ENCODE measurements at places on chromosomes 4 and X.

DNA sequence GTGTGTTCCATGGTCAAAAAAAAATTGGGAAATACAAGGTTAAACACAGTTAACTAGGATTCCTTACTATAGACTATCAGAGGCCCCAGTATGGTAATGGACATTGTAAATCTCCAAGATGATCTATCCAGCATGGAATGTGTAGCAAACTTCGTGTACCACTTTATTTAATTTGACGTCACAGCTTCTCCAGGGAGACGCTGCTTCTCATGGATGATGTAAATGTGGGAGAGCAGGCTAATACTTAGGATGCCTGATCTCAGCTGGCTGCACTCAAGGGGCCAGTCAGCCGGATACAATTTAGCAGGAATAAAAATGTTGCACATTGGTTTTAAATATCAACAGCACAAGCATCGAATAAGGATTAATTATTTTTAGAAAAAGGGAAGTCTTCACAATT, 111.7 kb upstream of the HPF1 start:
- no peak for DNase-seq

DNA sequence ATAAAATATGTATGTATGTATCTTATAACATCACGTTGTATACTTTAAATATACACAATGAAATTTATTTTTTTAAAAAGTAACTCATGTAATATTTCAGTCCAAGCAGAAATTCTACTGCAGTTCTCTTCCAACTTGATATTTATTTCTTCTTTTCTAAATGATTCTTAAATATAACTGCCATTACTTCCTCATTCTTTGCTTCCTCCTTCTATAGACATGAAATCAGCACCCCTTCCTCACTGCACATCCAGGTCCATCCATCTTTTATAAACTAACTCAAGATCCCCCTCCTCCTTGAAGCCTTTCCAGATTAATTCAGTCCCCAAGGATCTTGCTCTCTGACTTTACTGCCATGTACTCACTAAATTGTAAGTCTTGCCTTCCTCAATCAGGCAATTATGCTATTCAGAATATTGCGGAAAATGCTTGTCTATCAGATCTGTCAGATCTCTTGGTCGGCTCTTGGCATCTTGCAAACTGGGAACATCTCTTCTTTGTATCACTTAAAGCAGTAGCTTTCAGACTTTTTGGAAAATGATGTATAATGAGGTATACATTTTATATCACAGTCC, 3.7 kb downstream of the GPRIN3 start:
- no peak for DNase-seq

- no peak for DNase-seq
Measured at GRCh38 chrX:147900349-147900748, 11.4 kb upstream of the FMR1 start.

DNA sequence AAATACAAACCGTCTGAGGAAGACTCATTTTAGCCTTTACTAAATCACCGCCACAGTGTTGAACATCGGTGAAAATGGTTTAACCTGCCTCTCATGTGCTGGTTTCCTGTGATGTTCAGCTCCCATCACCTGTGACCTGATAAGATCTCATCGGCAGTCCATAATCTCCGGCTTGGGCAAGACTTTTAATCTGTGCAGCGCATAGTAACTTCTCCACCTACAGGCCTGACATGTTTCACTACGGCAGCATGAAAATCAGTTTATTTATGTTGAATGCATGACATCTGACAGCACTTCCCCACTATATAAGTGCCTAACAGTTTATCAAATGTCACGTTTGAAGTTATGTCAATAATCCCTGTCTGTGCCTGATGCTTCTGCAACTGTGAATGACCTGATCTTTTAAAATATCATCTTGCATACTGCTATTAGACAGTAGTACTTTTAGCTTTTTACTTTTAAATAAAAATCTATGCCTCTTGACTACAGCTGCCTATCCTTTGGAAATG, 1919.8 kb upstream of the AGA start:
- DNase-seq, result no peak

GRCh38 chr4:183409934-183410333, 34.5 kb upstream of the CDKN2AIP start:
- no peak for DNase-seq

DNA sequence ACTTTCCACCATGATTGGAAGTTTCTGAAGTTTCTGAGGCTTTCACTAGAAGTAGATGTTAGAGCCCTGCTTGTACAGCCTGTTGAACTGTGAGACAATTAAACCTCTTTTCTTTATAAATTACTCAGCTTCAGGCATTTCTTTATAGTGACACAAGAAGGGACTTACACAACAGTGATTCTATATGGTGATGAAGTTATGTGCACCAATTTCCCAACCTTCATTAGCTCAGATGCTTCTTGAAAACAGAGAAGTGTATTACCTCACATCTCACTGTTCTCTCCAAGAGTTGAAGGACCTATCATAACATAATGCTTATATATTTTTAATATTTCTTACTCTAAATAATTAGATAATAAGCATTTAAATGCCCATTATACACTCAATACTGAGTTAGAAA, 202.1 kb upstream of the ANXA10 start:
- no peak for DNase-seq

Measured in NCI-H1436 (cell line).